ENCODE measurements at places on chromosomes 13 and 19.

DNA sequence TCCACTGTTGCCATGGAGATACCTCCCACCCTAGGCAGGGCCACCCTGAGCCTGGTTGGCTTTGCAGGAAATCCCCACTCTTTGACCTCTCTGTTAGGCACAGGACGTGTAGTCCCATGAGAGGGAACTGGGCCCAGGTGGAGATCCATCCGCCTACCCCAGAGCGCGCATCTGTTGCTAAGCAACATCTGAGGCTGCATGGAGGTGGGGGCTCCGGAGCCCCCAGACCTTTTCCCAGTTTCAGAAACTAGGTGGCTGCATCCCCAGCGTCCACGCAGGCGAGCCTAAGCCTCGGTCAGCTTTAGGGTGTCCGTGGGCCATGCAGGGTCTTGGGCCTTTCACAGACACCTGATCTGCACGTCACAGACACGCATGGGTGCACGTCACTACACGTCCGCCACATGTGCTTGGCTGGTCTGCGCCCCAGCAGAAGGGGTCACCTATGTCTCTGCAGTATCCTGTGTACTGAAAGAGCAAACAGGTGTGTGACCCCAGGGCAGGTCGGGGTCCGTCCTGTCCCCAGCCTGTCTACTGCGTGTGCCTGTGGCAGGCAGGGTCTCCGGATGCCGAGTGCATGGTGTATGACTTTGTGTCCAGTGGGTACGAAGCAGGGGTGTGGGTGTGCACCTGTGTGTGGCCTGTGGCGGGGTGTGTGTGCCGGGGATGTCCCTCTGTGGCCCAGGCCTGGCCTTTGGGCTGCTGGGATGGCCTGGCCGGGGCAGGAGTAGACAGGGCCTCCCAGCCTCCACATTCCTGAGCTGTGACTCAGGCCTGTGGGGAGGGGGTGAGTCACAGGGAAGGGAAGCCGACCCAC lies 4.1 kb upstream of the CIRBP start:
- DNase-seq = no peak

- DNase-seq = no peak
Observed at GRCh38 chr13:102138635-102139190, 263.1 kb downstream of the FGF14 start.

- DNase-seq = no peak
Observed at GRCh38 chr19:43534816-43535761, 2.1 kb downstream of the ZNF575 start.

- peak; percentile 31 for DNase-seq
Observed at GRCh38 chr13:75635828-75636435, at the start of gene LMO7. LMO7 (plus strand) TSS chr13:75636330; CDS start chr13:75636658, 328 bp downstream.

GRCh38 chr19:50718255-50719118 lies 1.1 kb downstream of the SHANK1 start:
- no peak for DNase-seq

DNA sequence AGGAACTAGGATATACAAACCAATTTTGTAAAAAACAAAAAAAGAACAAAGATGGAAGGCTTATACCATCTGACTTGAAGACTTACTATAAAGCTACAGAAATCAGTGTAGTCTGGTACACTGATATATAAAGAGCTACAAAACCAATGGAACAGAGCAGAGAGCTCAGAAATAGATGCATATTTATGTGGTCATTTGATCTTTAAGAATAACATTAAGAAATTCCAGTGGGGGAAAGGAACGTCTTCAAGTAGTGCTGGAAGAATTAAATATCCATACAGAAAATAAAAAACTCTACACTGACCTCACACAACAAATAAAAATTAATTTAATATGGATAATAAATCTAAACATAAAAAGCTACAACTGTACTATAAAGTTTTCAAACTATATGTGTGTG lies 317.0 kb downstream of the ENOX1 start:
- no peak for DNase-seq

DNA sequence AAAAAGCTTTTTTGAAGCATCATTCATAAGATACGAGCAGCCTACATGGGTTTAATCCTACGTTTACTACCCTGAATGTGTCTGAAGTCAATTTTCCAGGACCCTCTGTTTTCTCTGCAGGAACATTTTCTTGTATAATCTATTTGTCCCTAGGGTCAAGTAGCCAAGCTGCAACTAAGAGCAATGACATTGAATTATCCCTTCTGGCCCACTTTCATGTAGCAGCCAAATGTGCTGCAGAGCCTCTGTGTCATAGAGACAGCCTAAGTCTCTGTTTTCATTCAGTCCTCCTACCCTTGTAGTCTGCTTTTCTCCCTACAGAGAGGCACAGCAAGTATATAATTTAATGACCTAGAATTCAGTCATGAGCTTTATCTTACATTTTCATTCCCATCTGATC lies 82.1 kb downstream of the ZAR1L start:
- DNase-seq = no peak

DNA sequence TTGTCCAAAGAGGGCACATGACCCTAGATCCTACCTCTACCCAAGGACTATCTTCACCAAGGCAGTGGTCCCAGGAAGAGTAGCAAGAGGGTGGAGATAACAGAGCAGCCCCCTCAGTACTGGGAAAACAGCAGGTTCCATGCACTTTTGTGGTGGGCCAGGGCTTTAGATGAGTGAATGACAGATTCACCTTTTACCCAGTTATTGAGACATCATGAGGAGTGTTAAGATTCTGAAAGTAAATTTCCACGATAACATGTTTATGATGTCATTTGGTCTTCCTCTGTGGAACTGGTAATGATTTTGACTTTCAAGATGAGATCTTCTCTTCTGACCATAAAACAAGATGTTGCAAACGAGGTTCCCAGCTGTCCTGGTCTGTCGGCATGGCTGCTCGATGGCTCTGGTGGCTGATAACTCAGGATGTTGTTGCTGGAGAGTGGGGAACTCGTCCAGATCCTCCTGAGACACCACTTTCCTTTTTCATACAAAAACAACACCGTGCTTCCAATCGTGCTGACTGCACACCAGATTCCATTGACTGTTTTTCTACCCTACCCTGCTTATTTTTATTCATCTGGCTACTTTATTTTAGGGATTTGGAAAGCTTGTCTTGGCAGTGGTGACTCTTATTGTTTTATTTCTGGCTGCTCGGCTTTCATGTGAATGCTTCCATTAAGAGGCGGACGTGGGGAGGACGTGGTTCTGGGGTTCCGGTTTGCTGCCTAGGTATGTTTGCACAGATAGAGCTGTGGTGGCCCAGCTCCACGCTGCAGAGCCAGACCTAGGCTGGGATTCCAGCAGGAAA lies 88.5 kb downstream of the LRCH1 start:
- no peak for DNase-seq

GRCh38 chr13:92512852-92513251 lies 713.8 kb upstream of the GPC6 start:
- peak; percentile 32 for DNase-seq

DNA sequence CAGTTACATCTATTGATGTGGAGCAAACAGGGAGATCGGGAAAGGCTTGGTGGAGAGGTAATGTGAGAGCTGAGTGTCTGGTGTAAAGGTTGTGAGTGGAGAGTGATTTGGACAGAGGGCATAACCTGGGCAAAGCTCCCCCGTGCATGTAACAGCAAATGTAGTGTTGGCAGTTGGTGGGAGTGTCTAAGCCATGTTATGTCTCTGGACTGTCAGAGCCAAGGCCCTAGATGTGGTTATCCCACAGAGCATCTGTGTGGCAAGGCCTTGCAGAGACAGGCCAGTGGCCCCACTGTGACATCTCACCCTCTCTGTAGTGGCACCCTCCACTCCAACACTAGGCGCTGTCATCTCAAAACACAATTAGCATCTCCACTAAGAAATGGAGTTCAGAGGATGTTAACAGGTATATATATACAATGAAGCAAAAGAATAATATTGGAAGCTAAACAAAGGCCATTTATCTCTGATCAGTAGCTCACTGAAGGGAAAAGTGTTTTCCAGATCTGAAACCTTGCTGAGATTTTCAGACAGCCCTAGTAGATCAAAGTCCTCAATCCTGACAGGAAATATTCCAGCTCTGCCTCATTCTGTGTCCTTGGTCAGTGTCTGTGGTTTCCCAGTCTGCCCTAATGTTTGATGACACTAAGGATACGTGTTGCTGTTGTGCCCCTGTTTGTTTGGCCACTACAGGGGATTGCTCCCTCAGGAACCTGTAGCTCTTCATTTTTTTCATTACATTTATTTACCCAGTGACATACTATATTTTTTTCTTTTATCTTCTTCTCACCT lies 20.2 kb downstream of the POLR1D start:
- no peak for DNase-seq

- DNase-seq = no peak
Observed at GRCh38 chr13:91181892-91182291, 165.6 kb upstream of the MIR17HG start.

DNA sequence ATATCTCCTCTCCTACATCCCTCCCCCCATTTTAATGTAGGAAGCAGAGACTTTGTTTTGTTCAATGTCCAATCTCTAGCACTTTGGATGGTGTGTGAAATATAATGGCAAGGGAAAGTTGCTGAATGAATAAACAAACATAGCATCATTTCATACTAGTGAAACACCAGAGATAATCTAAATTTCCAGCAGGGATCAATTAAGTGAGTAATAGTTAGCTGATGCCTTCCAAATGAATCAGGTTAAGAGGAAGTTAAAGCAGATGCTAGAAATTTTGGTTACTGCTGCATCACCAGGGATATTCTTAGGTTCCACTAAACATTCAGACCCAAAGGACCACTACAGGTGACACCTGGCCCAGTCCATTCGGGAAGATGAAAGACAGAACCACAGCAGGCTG lies 8.1 kb downstream of the MRPS31 start:
- no peak for DNase-seq

DNA sequence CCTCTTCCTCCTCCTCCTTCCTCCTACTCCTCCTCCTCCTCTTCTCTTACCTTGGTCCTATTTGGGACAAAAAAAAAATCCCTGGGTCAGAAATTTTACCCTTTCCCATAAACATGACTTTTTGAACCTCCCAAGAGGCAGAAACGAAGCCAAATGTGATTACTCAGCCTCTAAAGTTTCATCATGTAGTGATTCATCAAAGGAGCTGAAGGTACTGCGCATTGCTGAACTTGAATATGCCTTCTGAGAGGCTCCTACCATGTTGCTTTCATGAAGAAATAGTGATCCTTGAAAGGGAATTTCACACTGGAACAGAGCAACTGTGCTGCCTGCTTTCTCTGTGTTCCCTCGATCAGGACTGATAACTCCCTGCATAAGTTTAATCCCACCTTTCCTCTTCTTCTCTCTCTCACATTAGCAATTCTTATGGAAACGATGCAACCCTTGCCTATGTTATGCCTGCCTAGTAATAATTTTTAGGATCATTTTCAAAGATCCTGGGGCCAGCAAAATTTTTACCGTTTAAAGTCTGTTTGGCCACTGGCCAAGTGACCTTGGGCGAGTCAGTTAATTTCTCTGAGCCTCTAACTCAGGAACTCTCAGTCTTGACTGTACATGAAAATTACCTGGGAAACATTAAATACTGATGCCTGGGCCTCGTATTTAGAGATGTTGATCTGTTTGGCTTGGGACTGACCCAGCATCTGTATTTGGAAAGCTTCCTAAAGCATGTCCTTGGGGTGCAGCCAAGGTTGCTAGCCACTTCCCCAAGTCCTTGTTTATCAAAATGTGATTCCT lies 149.5 kb downstream of the DCT start:
- DNase-seq = no peak

- no peak for DNase-seq
Observed at GRCh38 chr19:49814010-49814409, 918 bp upstream of the FUZ start.

DNA sequence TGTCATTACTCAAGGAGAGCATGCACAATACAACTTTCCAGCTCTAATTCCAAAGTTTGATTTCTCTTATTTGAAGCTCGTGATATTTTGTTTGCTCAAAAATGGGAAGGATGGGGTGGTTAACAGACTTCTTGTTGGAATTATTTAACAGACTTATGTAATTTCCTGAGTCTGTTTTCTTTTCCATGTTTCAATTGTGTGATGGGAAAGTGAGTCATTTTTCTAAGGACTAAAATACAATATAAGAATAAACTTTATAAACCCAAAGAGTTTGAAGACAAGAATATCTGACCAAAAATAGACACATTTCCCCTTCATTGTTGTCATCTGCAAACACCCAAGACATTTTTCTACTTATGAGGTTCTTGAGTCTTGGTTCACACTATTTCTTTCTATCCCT lies 211.8 kb upstream of the SLITRK5 start:
- DNase-seq = no peak

- DNase-seq = no peak
Observed at GRCh38 chr13:112784811-112785482, 95.1 kb downstream of the ATP11A start.

DNA sequence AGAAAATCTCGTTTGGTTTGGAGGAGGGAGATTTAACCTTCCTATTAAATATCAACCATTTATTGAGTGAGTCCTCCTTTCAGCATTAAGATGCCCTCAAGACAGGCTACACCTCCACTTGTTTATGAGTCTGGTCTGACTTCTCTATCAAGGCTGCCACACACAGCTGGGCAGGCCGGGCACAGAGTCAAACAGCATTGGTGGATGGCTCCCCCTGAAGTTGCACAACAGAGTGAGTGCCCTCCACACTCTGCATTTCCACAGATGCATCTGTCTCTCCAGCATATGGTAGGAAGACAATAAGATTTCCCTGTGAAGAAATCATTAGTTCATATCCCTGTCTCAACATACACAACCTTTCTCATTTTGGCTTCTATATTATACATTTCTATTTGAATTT lies 31.4 kb downstream of the PHF11 start:
- DNase-seq = no peak

DNA sequence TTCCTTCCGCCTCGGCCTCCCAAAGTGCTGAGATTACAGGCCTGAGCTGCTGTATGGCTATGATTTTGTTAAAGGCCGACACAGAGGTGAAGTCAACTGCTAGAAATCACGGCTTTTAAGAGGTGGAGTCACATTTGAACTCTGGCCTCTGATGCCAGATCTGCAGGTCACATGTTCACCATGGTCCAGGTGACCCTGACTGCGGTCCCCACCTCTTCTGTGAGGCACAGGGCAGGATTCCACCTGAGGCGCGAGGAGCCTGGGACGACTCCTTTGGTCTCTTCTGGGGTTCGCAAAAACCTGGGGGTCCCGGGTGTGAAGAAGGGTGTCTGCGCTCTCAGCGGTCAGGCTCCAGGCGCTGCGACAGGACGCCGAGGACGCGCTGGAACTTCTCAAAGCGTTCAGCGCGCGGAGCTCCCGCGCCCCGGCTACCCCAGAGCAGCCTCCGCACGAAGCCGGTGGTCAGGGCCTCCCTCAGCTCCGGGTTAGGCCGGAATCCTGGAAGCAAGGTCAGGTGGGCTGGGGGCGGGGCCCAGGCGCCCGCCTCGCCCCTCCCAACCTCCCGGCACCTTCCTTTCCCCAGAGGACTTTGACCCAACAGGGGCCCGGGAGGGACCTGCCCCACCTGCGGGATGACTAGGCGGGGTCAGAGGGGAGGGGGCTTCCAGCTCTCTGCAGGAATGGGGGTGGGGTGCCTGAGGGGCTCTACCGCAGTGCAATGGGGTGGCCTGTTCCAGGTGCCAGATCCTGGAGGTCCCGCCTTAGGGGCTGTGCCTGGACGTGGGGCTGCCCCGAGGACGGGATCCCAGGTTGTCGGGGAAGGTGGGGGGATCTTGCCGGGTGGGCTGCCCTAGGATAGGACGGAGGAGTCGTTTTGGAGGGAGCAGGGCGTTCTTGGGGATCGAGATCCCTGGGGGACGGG lies 13.0 kb downstream of the TRIP10 start:
- no peak for DNase-seq

- peak; percentile 42 for DNase-seq
Observed at GRCh38 chr19:34364830-34365462, at the start of gene GPI. GPI (plus strand) TSS chr19:34365196; CDS start chr19:34365267, 71 bp downstream.

- DNase-seq = no peak
Observed at GRCh38 chr13:71089056-71089455, 777.9 kb downstream of the DACH1 start.
